Nephron progenitor cell (in vitro differentiated cells): ENCODE measurements at places on chromosomes 7 and 10.

DNA sequence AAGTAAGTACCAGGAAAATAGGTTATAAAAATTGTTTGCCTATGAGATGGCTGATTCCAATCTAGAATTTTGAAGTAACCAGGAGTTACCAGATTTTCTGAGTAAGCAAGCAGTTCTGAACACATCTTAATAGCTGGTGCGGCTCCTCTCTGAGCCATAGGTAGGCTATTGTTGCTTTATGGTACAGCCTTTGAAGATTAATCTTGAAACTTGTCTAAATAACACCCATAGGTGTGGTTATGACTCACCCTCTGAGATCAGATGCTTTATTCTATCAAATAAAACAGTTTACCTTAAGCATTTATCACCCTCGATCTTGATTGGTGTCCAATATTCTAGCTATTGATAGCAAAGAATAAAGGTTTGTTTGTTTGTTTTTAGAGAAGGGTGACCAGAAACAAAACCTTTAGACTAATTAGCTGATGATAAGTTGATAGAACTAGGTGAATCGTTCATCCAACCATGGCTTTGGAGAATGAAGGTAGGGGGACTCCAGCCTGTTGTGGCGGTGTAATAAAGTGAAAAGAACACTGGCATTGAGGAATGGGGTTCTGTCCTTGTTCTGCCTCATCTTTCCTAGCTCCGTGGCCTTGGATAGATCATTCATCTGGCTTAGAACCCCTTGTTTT lies 72.2 kb downstream of the VTI1A start:
- DNase-seq = no peak

DNA sequence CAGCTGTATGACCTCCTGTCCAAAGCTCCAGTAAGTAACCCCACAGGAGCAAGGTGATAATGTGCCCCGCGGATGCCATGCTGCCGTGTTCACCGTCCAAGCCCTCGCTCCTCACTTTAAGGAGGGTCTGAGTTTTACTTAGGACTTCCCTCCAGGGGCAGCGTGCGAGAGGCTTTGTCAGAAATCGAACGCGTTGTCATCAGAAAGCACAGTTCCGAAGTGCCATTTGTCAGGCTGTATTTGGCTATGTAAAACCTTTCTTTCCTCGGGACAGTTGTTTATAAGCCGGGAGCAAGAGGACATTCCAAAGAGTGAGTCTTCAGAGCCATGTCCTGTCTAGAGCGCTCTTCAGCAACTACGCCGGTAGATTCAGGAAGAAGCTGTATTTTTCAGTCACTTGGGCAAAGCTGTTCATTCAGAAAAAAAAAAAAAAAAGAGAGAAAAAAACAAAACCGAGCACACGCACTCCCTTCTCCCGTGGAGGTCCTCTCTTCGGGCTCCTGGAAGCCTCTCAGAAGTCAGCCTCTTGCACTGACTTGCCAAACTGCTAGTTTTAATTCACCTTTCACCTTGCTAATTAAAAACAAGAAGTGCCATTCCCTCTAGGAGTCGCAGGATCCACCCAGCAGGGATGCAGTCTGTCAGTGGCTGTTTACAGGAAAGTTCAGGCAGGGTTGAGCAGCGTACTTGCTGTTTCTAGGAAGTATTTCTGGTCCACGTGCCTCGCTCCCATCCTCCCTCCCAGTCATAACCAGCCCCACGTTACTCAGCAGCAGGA lies at the start of gene SEMA3E:
Gene SEMA3E, minus strand, starts transcription at position 676 of the 778 bp plus-strand sequence.
- DNase-seq = peak; percentile 24

- DNase-seq = no peak
Measured at GRCh38 chr10:125472010-125472607, 210.9 kb downstream of the TEX36 start.

DNA sequence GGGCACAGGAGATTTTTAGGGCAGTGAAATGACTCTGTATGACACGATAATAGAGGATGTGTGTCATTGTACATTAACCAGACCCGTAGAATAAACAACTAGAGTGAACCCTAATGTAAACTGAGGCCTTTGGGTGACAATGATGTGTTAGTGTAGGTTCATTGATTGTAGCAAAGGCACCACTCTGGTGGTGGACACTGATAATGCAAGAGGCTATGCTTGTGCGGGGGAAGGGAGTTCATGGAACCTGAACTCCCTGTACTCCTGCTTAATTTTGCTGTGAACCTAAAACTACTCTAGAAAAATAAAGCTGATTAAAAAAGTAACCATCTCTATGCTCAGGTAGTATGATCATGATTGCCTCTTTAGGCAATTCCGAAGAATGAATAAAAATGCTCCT lies 96.3 kb upstream of the VIPR2 start:
- DNase-seq = no peak

GRCh38 chr10:116671274-116671926 lies 50.6 kb downstream of the PNLIPRP2 start:
- no peak for DNase-seq

- no peak for DNase-seq
Measured at GRCh38 chr10:25867321-25867720, 66.7 kb upstream of the MYO3A start.
